PC-3 (cell line): ENCODE measurements at places on chromosomes 7 and 10. TPM values are rescaled to one million over a fixed set of nuclear protein-coding genes. Genes with fewer than 3 reads are reported as not detected.

The SFXN2 gene
- 7.5 and 10.3 TPM in 2 replicates for total RNA-seq

DNA sequence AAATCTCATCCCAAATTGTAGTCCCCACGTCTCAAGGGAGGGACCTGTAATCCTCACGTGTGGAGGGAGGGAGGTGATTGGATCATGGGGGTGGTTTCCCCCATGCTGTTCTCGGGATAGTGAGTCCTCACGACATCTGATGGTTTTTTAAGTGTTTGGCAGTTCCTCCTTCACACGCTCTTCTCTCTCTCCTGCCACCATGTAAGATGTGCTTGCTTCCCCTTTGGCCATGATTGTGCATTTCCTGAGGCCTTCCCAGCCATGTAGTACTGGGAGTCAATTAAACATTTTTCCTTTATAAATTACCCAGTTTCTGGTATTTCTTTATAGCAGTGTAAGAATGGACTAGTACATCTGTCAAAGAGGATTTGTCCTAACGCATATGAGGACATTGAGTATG is 59.5 kb downstream of the RGS10 start:
- H3K36me3 ChIP-seq = no peaks in the 10 kb centered on the region
- H3K4me3 ChIP-seq = no peak overlapping the region
- H3K27me3 ChIP-seq = no peaks in the 10 kb centered on the region
- H3K4me1 ChIP-seq = peaks cover 6% of the 10 kb centered on the region
- H3K27ac ChIP-seq = no peak overlapping the region

- no peaks in the 10 kb centered on the region for H3K36me3 ChIP-seq
- no peak overlapping the region for H3K27ac ChIP-seq
- H3K4me3 ChIP-seq = no peak overlapping the region
- no peak for DNase-seq
- peaks cover 33% of the 10 kb centered on the region for H3K4me1 ChIP-seq
- no peaks in the 10 kb centered on the region for H3K27me3 ChIP-seq
Measured at GRCh38 chr7:139114018-139114417, 4.5 kb upstream of the ZC3HAV1 start.

GRCh38 chr10:80540981-80541750 is 3.5 kb downstream of the SH2D4B start:
- no peaks in the 10 kb centered on the region for H3K27me3 ChIP-seq
- no peak overlapping the region for H3K4me3 ChIP-seq
- no peaks in the 10 kb centered on the region for H3K36me3 ChIP-seq
- DNase-seq = no peak

GRCh38 chr7:101935521-101936141 is 118.2 kb downstream of the CUX1 start:
- no peaks in the 10 kb centered on the region for H3K27me3 ChIP-seq
- no peak for DNase-seq
- no peak overlapping the region for H3K4me3 ChIP-seq
- peaks cover 2% of the 10 kb centered on the region for H3K4me1 ChIP-seq
- peaks cover 4% of the 10 kb centered on the region; the same call in 1 of the 2 replicates for H3K36me3 ChIP-seq
